ENCODE measurements at places on chromosomes 2 and 18. TPM values are rescaled to one million over a fixed set of nuclear protein-coding genes. Genes with fewer than 3 reads are reported as not detected.

The EDAR gene
- 0.23 TPM for total RNA-seq

The CFC1 gene
- total RNA-seq, result not detected

The ACKR3 gene
- total RNA-seq, result 4.4 TPM

The SYT4 gene
- not detected for total RNA-seq

The L3MBTL4 gene
- total RNA-seq, result 0.09 TPM

The GDF7 gene
- total RNA-seq, result not detected

The CYTIP gene
- 238 TPM for total RNA-seq

The MAPK4 gene
- total RNA-seq, result not detected

Measured in activated naive CD8-positive, alpha-beta T cell treated with anti-CD3 and anti-CD28 coated beads, Interleukin-2, amount 10 ng/mL, durations not matched to agents 7 days and 5 days (primary cell).